Colonic mucosa (tissue), 4 donors: ENCODE measurements at places on chromosomes 2 and 18. TPM values are rescaled to one million over a fixed set of nuclear protein-coding genes. Genes with fewer than 3 reads are reported as not detected.

DNA sequence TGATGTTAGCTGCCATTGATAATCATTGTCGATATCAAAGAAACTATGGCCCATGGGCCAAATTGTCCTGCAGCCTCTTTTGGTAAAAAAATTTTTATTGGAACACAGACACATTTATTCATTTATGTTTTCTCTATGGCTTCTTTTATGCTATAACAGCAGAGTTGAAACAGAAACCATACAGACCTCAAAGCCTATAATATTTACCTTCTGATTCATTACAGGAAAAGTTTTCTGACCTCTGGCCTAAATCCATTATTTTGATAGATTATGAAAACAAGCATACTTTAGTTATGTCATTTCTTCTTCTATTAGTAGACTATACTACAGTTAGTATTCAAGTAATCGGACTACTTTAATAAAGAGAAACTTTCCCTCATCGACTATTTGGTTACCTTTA is 349.7 kb upstream of the GALNT5 start:
- no peaks in the 10 kb centered on the region for H3K27me3 ChIP-seq
- H3K36me3 ChIP-seq: no peaks in the 10 kb centered on the region
- DNase-seq: no peak
- H3K4me1 ChIP-seq: no peaks in the 10 kb centered on the region
- H3K4me3 ChIP-seq: no peak overlapping the region
- H3K27ac ChIP-seq: no peak overlapping the region

GRCh38 chr18:35703043-35703688 is 121.6 kb downstream of the GALNT1 start:
- H3K4me3 ChIP-seq: no peak overlapping the region
- no peak overlapping the region for H3K27ac ChIP-seq
- DNase-seq: no peak
- no peaks in the 10 kb centered on the region for H3K27me3 ChIP-seq

The EHD3 gene
- total RNA-seq: 1.1 TPM

DNA sequence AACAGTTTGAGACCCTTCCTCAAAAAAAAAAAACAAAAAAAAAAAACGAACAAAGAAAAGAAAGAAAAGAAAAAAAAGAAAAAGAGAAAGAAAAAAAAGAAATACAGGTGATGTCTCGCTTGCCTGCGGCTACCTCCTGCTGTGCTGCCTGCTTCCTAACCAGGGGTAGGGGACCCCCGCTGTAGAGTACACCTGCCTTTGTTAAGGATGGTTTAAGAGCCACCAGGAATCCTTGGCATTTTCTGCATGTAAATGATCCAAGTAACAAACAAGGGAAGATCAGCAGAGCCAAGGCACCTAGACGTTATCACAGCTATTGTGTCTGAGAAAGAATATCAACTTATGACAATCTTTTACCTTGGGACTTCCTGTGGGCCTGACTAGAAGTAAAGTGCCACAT is 856.8 kb upstream of the GCFC2 start:
- H3K27ac ChIP-seq: no peak overlapping the region
- H3K27me3 ChIP-seq: no peaks in the 10 kb centered on the region
- H3K4me1 ChIP-seq: no peaks in the 10 kb centered on the region
- DNase-seq: no peak
- no peak overlapping the region for H3K4me3 ChIP-seq

The SEH1L gene
- total RNA-seq: 35.1 TPM

DNA sequence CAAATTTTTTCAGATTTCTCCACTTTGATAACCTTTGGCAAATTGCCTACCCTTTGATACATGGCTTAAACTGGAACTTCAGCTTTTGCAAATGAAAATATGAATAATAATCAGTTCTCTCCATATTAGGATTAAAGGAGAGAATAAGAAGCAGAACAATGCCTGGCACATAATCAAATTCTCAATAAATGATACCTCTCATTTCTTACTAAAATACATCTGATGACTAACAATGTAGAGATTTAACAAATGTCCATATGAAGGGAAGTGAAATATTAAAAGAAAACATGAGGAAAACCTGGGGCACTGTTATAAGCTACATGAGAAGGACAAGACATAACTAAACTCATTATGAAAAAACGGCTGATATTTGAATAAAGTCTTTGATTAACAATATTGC is 1103.6 kb downstream of the LRP1B start:
- H3K27ac ChIP-seq: no peak overlapping the region
- no peaks in the 10 kb centered on the region for H3K36me3 ChIP-seq
- no peaks in the 10 kb centered on the region for H3K27me3 ChIP-seq
- no peak overlapping the region for H3K4me3 ChIP-seq
- no peak for DNase-seq

The RIT2 gene
- total RNA-seq: not detected

- DNase-seq: no peak
- H3K27me3 ChIP-seq: no peaks in the 10 kb centered on the region
- no peak overlapping the region for H3K27ac ChIP-seq
- no peak overlapping the region for H3K4me3 ChIP-seq
- no peaks in the 10 kb centered on the region for H3K36me3 ChIP-seq
Observed at GRCh38 chr2:166357068-166357949, 18.4 kb downstream of the SCN9A start.

DNA sequence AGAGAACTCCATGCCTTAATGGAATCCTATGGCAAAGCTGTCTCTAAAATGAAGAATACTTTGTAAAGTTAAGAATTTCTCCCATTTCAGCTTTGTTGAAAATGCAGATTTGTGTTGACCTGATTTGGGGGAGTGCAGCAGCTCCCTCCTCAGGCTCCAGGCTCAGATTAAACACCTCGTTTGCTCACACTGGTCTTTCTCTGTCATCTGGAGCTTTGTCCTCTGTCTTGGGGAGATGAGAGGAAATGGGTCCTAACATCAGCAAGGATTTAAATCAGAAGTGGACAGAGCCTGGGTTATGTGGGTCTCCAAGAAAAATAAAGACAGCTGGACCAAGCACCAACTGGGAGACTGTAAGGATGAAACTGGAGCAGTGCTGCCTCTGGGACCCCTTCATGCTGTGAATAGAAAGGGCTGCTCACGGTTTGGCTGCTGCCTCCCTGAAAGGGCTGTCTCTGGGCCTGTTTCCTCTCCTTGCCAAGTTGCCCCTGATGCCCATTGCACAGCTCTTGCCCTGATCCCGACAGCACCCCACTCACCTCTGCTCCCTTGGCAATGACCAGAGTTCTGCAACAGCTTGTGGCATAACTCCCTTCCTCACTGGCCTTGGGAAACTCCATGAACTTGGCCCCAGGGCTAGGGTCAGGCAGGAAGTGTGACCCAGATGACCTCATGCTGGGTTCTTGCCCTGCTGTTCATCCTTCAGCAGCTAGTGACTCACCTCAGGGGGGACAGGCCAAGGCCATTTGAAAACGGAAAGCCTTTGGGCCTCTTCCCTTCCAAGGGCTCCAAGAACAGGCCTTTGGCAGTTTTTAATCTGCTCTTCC is 197.2 kb downstream of the CYP26B1 start:
- DNase-seq: no peak
- no peak overlapping the region for H3K27ac ChIP-seq
- H3K27me3 ChIP-seq: no peaks in the 10 kb centered on the region
- no peak overlapping the region for H3K4me3 ChIP-seq
- H3K4me1 ChIP-seq: no peaks in the 10 kb centered on the region

DNA sequence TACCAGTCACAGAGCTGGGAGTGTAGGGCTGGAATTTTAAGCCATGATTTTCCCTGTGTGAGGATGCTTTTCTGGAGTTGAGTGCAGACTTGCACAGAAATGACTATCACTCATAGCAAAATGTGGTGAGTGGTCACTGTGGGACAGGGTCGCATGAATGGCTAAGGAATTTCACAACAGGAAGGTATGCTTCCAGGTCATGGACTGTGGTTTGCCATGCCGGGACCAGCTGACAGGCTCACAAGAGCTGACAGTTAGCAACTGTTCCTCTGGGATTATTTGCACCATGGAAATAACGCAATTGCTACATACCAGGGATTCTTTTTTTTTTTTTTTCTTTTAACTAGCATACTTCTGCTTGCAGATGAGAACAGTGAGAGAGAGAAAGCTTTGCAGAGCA is 3.8 kb upstream of the UXS1 start:
- H3K27ac ChIP-seq: no peak overlapping the region
- DNase-seq: no peak
- H3K27me3 ChIP-seq: no peaks in the 10 kb centered on the region
- no peaks in the 10 kb centered on the region for H3K36me3 ChIP-seq

The FOXD4L1 gene
- total RNA-seq: not detected

- no peak for DNase-seq
- H3K4me1 ChIP-seq: no peaks in the 10 kb centered on the region
- H3K4me3 ChIP-seq: no peak overlapping the region
Observed at GRCh38 chr2:165757906-165758675, 36.0 kb downstream of the GALNT3 start.

DNA sequence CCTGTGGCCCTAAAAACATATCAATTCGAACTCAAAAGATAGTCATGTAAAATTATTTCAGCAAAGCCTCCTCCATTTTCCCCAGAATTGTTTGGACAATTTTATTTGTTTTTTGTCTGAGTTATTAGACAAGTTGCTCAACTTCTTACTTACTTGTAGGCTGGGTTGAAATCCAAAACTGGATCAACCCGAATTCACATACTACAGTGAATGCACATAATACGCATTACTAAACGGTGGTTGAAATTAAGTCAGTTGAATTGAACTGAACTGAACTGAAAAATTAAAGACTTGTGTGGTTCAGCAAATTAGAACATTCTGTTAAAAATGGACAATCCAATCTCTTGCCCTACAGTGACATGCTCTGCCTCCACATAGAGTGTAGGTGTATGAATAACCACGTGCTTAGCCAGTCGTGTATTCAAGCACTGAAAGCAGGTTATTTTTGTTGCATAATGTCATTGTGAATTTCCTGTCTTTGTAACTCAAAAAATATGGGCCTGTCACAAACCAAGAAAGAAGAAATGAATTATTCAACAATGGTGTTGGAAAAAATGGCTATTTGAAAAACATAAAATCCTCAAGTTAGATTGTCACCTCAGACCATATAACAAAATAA is 441.0 kb downstream of the TXNL1 start:
- H3K4me3 ChIP-seq: no peak overlapping the region
- no peaks in the 10 kb centered on the region for H3K4me1 ChIP-seq
- H3K27ac ChIP-seq: no peak overlapping the region
- no peak for DNase-seq

The OTOS gene
- not detected for total RNA-seq

GRCh38 chr2:39632876-39633275 is 32.8 kb upstream of the TMEM178A start:
- H3K27me3 ChIP-seq: no peaks in the 10 kb centered on the region
- H3K4me3 ChIP-seq: no peak overlapping the region
- no peak for DNase-seq
- H3K36me3 ChIP-seq: no peaks in the 10 kb centered on the region

- H3K4me3 ChIP-seq: no peak overlapping the region
- H3K27me3 ChIP-seq: no peaks in the 10 kb centered on the region
- no peaks in the 10 kb centered on the region for H3K4me1 ChIP-seq
- DNase-seq: no peak
Observed at GRCh38 chr2:101168706-101169105, 17.5 kb upstream of the TBC1D8 start.

The UGT1A3 gene
- 1.9 TPM for total RNA-seq

The ATP6V1C2 gene
- total RNA-seq: 1.7 TPM

The ZFP36L2 gene
- total RNA-seq: 166 TPM

The HRH4 gene
- 0.11 TPM for total RNA-seq

DNA sequence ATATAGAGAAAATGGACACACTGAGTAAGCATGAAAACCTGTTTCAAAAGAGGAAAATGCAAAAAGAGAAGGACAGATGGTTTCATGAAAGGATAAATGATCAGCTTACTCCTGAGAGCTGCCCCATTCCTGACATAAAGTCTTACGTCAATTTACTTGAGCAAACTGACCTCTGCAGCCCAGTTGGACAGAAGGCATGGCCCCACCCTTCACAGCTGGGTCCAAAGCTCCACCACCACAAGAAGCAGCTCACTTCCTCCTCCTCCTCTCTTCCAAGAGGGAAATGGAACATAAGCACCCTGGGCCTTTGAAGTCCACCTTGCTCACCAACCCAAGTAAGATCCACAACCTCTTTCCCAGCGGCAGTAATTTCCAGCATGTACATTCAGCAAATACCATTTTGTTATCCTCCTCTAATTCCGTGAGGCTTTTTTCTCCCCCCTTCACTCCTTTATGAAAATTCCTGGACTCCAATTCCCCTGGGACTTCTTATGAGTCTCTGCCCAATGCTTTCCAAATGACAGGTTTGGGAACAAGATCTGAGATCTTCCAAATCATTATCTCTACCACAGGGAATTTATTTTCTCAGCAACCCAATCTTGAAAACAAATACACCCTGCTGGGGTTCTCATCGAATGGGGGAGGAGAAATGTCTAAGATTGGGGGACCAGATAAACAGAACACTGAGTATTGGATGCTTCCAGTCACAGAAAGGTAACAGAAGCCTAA is 10.1 kb downstream of the COL4A4 start:
- H3K4me3 ChIP-seq: no peak overlapping the region
- peak; percentile 38 for DNase-seq
- H3K36me3 ChIP-seq: no peaks in the 10 kb centered on the region
- no peaks in the 10 kb centered on the region for H3K4me1 ChIP-seq
- H3K27ac ChIP-seq: no peak overlapping the region
- H3K27me3 ChIP-seq: no peaks in the 10 kb centered on the region

DNA sequence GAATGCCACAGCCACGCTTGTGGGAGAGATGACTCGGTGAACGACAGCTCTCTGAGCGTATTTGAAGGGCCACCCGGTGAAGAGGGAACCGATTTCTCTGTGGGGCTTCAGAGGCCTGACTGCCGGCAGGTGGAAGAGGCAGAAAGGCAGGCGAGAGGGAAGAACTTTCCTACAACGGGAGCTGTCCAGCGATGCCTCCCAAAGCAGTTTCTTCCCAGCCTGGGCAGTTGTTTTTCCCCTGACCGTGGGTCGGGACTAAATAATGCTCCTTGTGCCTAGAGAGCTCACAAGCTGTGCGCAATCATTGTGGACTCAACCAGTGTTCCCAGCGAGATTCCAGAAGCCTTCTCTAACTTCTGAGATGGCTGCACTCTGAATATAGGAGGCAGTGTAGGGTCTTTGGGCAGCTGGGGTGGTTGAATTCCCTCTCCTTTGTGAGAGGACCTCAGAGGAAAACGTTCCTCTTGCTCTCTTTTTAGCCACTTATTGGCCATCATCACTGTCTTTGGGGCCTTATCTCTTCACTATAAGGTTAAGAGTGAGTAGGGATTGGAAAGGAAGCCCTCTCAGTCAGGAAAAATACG is 710 bp downstream of the SEC11C start:
- H3K36me3 ChIP-seq: no peaks in the 10 kb centered on the region
- H3K27ac ChIP-seq: no peak overlapping the region
- H3K4me3 ChIP-seq: peak overlapping the region; percentile 93
- no peaks in the 10 kb centered on the region for H3K27me3 ChIP-seq
- no peaks in the 10 kb centered on the region for H3K4me1 ChIP-seq

GRCh38 chr2:206408323-206409320 is 34.7 kb upstream of the ADAM23 start:
- no peaks in the 10 kb centered on the region for H3K4me1 ChIP-seq
- no peak overlapping the region for H3K27ac ChIP-seq
- H3K36me3 ChIP-seq: no peaks in the 10 kb centered on the region
- H3K4me3 ChIP-seq: no peak overlapping the region

DNA sequence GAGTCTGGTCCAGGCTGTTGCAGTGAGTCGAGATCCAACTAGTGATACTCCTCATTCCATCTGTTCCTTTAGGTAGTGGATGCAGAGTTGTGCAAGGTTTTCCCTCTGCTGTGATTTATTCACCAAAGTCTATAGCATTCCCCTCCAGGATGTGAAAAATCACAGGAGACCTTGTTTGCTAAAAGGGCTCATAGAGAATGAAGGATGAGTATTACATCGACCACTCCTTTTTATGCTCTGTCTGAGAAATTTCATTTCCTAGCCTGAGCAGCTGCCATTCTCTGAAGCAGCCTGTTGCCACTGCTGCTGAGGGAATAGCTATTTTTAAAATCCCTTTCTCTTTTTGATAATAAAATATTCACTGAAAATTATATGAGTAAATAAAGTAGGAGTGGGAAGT is 134.1 kb upstream of the LRRTM1 start:
- H3K27ac ChIP-seq: no peak overlapping the region
- no peak for DNase-seq
